ENCODE measurements at places on chromosomes 4 and X. TPM values are rescaled to one million over a fixed set of nuclear protein-coding genes. Genes with fewer than 3 reads are reported as not detected.

- no peak overlapping the region for H3K27ac ChIP-seq
- no peaks in the 10 kb centered on the region for H3K36me3 ChIP-seq
- peaks cover 12% of the 10 kb centered on the region for H3K27me3 ChIP-seq
- DNase-seq, result no peak
- peaks cover 11% of the 10 kb centered on the region for H3K4me1 ChIP-seq
Measured at GRCh38 chrX:23012162-23012561, 12.4 kb downstream of the DDX53 start.

GRCh38 chr4:1569461-1570151, 114.5 kb downstream of the FAM53A start:
- H3K4me3 ChIP-seq, result no peak overlapping the region
- H3K36me3 ChIP-seq, result no peaks in the 10 kb centered on the region
- peaks cover 5% of the 10 kb centered on the region for H3K4me1 ChIP-seq

DNA sequence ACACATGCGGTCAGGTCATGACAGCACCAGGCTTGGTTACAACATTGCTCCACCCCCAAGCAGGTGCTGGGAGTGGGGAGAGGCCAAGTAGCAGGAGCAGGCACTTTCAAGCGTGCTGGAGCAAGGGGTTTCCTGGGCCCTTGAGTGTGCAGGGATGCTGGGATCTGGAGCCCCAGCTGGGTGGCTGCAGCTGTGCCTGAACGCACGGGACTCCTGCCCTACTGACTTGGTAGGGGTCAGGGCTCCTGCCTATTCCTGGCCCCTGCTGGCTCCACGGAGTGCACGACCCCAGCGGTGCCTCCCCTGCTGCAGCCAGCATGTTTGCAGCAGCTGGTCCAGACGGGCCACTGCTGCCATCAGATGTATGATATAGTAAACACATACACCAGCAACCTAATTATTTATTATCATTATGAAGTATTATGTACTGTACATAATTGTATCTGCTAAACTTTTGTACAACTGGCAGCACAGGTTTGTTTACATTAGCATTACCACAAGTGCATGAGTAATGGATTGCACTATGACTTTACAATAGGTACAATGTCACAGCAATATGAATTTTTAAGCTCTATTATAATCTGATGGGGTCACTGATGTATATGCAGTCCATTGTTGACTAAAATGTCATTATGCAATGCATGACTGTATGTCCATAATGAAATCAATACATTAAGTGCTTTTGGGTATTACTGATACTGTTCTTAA, 620.6 kb downstream of the RAPGEF2 start:
- H3K27ac ChIP-seq, result no peak overlapping the region
- no peak for DNase-seq
- no peaks in the 10 kb centered on the region for H3K36me3 ChIP-seq
- H3K4me1 ChIP-seq, result no peaks in the 10 kb centered on the region
- no peaks in the 10 kb centered on the region for H3K27me3 ChIP-seq

ADGRG2 gene
- total RNA-seq, result not detected

CDKL2 gene
- total RNA-seq, result 1.3 TPM

GRCh38 chr4:6909970-6910339, 329 bp downstream of the TBC1D14 start:
- H3K27me3 ChIP-seq, result peaks cover 11% of the 10 kb centered on the region
- peak; percentile 51 for DNase-seq
- no peak overlapping the region for H3K27ac ChIP-seq
- no peaks in the 10 kb centered on the region for H3K36me3 ChIP-seq

DNA sequence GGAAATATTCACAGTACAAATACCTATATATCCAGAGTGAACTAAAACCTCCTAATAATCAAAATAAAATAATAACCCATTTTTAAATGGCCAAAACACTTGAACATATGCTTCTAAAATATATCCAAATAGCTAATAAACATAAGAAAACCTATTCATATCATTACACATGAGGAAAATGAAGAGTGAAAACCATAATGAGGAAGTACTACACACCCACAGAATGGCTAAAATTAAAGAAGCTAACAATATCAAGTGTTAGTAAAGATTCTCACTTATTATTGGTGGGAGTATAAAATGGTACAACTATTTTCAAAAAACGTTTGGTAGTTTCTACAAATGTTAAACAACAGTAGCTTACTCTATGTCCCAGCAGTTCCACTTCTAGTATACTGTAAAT, 92.1 kb downstream of the KLHL13 start:
- H3K27me3 ChIP-seq, result no peaks in the 10 kb centered on the region
- H3K27ac ChIP-seq, result no peak overlapping the region
- H3K4me1 ChIP-seq, result no peaks in the 10 kb centered on the region
- H3K4me3 ChIP-seq, result no peak overlapping the region

DNA sequence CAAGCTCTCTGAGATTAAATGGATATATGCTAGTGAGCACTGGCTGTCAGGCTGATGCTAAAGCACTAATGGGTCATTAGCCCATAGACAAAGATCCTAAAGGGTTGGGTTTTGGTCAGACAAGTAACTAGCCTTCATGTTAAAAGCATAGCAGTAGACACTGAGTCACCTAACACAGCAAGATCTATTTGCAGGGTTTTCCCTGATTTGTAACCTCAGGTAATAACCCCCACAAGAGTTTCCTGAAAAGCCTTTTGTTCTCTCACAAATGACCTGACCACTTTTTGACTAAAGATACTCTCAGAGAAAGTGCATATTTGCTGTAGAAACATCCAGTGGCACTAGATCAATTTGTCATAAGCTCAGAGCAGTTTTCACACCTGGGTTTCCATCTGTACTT, 251.1 kb upstream of the TEX13A start:
- no peak for DNase-seq
- H3K4me3 ChIP-seq, result no peak overlapping the region
- peaks cover 22% of the 10 kb centered on the region for H3K27me3 ChIP-seq
- H3K36me3 ChIP-seq, result no peaks in the 10 kb centered on the region
- H3K27ac ChIP-seq, result no peak overlapping the region

EVC2 gene
- 2.2 TPM for total RNA-seq

KCNIP4 gene
- total RNA-seq, result not detected

Measured in activated T-cell treated with anti-CD3 and anti-CD28 coated beads, Interleukin-2, amount 50 U/mL, for 72 hours (primary cell).